ENCODE measurements at places on chromosomes 7 and 10.
A peak's percentile ranks its signal among the peaks of the same experiment; 100 is the strongest.

DNA sequence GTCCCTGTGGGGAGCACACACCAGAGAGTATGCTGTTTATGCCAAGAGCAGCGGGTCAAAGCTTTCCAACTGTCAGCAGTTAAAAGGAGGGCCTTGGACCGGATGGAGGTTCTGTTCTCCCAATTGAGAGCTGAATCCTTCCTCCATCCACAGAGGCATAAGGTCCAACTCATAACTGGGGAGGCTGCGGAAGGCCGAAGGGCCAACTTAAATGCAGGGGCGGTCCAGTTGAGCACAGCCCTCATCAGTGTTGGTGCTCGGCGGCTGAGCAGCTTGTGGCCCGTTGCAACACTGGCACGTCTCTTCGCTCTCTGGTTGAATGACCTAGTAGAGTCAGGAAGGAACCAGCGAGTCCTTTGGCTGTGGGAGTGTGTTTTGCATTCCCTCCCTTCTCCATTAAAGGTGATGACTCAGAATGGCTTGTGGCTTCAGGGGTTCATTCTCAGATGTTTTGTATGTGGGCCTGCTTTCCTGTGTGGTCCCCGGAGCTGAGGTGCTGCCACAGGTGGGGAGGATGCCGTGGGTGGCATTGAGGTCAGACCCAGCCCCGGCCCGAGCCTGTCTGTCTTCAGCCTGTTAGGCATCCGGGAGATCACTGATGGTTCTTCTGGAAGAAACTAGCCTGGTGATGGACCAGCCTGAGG is 44.8 kb upstream of the DMBT1 start:
- DNase-seq: no peak

- no peak for DNase-seq
Observed at GRCh38 chr10:29214551-29214950, 74.3 kb upstream of the LYZL1 start.

GRCh38 chr10:18350340-18350739 is 210.1 kb downstream of the CACNB2 start:
- no peak for DNase-seq

DNA sequence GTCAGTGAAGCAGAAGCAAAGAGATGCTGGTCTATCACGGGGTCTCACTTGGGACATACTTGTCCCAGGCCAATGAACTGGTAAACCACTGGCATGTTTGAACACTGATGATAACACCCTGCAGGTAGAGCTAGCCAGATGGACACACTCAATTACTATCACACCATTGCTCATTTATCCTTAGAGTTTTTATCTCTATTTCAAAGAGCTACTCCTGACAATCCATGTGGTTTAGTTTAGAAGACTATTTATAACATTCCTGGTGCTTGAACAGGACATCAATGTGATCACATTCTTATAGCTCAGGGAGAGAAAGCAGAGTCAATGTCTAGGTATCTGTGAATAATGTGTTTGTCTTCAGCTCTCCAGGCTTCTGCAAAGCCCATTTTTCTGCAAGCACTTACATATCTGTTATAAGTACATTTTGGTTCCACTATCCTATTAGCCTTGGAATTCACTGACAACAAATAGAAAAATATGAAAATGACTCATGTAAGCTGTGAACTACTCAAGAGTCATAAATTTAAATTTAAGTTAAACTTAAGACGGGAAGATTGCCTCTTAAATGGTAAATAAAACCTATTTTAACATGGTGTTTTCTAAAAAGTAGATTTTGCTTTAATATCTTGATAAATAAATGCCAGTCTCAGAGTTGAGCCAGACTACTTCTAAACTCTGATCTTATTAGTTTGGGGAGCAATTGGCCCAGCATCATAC is 106.7 kb upstream of the MBL2 start:
- no peak for DNase-seq

DNA sequence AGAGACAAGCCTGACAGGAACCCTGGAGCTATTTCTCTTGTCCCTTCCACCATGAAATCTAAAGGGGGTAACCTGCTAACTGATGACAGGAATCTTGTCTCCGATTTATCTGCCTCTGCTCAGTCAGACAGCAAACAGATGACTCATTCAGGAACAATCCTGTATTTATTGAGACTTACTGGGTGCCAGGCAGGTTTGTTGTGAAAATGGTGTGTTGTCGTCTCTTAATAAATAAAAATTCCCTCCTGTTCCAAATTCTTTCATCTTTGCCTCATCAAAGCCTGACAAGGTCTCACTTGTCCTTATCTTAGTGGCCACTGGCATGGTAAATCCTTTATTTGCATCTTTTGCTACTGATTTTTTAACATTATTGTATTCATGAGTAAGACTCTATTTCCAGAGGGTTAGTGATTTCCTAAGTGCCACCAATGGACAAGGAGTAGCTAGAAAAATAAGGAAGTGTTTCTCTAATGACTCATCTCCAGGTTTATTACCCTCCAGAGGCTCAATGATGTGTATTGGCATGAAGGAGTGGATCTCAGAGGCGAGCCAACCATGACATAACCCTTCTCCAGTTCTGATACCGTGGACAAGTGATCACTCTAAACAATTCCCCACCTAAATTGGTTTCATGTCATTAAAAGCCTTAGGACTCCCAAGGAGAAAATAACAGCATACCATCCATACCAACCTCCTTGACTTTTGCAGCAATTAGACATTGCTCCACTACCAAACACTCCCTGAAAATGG is 724.0 kb downstream of the GRID1 start:
- DNase-seq: peak; percentile 84

DNA sequence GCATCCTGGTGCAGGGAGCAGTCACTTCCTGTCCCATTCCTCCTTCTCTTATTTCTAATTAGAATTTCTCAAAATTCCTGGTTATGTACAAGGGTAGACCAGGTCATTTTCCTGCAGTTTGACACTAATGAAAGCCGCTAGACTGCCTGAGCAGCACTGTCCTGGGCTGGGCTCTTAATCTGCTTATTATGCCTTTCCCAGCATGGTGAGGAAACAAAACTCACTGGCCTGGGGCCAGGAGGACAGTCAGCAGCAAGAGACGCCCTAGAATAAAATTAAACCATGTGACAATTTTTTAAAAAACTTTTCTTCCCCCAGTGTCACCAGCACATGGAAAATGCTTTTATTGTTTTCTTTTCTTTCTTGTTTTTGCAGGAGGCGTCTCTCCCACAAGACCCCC is 647.5 kb downstream of the TYW1 start:
- DNase-seq: no peak

GRCh38 chr10:62636825-62637248 is 167.7 kb upstream of the ADO start:
- DNase-seq: no peak

GRCh38 chr10:42867571-42867970 is 85.0 kb downstream of the BMS1 start:
- DNase-seq: no peak

DNA sequence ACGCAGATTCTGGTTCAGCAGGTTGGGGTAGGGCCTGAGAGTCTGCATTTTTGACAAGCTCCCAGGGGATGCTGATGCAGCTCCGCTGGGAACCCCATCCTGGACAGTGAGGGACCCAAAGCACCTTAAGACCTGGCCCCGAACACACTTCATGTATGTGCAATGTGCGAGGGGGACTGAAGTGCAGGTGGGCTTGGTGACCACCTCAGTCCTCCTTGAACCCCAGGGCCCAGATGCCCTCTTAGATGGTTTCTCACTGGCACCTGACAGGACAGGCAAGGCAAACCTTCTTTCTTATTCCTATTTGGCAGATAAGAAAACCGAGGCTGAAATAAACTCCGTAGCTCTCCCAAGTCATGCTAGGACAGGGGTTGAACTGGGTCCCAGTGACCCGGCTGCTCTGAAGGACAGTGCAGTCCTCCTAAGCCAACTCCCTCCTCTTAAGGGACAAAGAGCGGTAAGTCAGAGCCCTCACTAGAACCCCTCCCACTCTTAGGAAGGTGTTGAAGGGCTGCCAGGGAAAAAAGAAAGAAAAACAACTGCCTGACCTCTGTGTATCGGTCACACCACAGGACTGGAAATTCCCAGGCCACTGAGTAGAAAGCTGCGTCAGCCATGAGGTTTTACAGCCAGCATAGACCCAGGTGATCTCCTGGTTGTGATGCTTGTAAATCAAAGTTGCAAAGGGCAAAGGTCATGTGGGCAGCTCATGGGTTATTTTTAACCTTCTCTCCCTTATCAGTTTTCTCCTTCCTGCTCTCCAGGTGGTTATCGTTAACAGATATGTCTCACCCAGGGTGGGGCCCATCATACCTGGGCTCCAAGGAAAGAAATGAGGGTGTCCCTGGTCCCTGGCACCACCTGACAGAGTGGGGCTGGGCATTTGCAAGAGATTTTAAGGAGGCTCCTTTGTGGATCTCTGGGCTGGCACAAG is 90.9 kb upstream of the SMNDC1 start:
- no peak for DNase-seq

DNA sequence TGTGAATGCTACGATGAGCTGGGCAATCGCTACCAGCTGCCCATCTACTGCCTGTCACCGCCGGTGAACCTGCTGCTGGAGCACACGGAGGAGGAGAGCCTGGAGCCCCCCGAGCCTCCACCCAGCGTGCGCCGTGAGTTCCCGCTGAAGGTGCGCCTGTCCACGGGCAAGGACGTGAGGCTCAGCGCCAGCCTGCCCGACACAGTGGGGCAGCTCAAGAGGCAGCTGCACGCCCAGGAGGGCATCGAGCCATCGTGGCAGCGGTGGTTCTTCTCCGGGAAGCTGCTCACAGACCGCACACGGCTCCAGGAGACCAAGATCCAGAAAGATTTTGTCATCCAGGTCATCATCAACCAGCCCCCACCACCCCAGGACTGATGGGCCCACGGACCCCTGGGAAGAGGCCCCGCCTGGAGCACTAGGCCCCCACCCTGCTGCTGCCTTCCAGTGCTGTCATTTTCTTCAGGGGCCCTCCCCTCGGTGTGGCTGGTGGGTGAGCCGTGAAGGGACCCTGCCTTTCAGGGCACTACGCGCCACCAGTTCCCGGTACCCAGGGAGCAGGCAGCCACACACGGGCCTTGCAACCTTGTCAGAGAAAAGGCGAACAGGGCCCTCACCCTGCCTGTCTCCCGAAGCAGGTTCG is 2.3 kb upstream of the ANKRD2 start:
- DNase-seq: no peak

DNA sequence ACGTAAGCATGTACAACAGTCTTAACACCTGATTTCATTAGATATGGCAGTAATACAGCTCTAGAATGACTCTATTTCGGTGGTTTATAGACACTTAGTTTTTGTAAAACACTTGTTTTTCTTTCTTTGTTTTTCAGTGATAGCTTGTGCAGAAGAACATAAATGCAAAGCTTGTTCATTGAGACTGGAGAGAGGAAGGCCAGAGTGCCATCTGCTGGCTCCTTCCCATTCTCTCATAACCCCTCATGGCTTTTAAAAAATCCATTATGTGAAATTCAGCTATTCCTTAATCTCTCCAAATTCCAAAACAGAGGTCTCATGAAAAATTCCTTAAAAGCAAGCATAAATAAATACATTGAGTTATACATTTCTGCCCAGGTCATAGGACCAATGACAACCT is 76.3 kb downstream of the CACNB2 start:
- DNase-seq: no peak

DNA sequence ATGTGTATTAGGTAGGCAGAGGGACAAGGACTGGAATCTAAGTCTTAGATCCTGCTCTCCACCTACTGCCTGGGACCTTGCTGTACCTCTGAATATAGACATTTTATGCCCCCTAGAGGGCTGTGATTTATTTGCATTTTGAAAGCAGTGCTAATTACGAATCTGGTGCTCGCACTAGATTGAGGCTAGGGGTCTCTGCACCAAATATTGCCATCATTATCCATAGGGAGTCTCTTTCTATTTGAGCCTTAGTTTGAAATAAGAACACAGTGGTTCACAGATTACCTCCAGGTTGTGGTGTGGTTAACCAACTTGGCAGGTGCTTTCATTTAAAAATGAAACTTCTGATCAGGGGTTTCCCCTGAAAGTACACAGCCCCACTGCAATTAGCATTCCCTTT is 41.8 kb downstream of the CNNM1 start:
- no peak for DNase-seq

DNA sequence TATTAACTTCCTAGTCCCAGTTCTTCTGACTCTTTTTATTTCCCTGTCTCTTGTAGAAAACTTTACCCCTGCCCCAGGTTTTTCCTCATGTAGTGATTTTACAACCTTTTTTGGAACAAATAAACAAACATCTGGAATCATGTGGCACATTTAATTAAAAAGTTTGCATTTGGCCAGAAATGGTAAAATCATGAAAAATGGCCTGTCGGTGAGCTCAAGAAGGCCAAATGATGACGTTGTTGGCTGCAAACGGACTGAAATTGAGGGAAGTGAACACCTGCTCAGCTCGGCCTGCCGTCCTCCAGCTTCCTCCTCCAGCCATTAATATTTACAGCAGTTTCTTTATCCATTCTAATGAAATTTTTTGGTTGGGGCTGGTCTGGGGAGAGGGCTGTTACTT is 902.8 kb downstream of the LRMDA start:
- DNase-seq: no peak

DNA sequence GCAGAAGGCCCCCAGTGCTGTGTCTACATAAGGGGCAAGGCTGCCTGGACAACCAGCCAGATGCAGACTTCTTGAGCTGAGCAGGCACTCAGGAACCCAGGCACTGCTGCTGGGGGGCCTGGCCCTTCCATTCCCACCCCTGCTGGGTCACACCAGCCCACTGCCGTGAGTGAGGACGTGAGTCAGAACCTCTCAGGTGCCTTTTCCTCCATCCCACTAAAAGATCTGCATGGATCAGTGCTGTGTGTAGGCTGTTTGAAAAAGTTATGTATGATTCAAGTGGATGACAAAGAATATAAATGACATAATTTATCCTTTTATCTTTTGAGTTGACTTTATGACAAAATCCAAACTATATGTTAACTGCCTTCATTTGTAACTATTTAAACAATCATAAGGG is 499.3 kb downstream of the INHBA start:
- DNase-seq: no peak

DNA sequence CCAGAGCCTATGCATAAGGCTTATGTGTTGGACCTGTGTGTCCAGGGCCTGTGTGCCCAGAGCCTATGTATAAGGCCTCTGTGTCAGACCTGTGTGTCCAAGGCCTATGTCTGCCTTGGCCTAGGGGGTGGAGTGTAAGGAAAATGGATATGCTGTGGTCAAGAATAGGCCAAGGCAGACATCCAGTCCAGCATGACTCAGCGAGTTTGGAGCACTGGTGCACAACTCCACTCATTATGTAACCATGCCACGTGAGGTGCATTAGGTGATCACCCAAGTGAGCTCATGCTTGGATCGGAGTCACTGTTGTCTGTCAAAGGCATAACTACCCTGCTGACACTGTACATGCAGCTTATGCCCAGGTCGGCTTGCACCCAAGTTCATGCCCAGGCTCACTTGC is 238.9 kb downstream of the CACNA2D1 start:
- no peak for DNase-seq
